ENCODE measurements at places on chromosomes 6 and 20.

- no peak for DNase-seq
These were observed 119.7 kb upstream of the SLC2A12 start for GRCh38 chr6:134172020-134172705.

- DNase-seq: no peak
These were observed 619 bp upstream of the PDE7B start for GRCh38 chr6:135850882-135851281.

GRCh38 chr20:57791966-57792365 is 82.2 kb upstream of the PMEPA1 start:
- DNase-seq: no peak

DNA sequence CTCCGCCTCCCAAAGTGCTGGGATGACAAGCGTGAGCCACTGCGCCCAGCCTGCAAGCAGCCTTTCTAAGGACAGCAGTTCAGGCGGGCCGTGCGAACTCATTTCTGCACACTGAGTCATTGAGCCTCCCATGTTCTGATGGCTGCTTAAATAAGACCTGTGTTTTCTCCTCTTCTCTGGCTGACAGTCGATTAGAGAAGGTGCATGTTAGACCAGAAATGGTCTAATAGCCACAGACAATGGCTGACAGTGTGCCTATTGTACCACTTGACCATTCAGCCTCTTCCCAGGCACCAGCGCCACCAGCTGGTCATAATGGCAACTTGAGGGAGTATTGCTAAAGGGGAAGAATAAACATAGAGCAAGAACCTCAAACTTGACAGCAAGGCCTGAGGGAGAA is 6.2 kb downstream of the CST11 start:
- DNase-seq: peak; percentile 47

- DNase-seq: no peak
These were observed 78.9 kb downstream of the CRYBG1 start for GRCh38 chr6:106439459-106439858.

GRCh38 chr6:136304410-136304809 is 14.8 kb upstream of the BCLAF1 start:
- DNase-seq: no peak

GRCh38 chr20:58075586-58076345 is 152.7 kb downstream of the ANKRD60 start:
- DNase-seq: no peak

- DNase-seq: no peak
These were observed 122.4 kb upstream of the VGLL2 start for GRCh38 chr6:117142995-117143394.

GRCh38 chr6:105814745-105815536 is 271.2 kb upstream of the PRDM1 start:
- no peak for DNase-seq

- DNase-seq: no peak
These were observed 83.9 kb downstream of the MAP3K7 start for GRCh38 chr6:90502866-90503407.

- DNase-seq: no peak
These were observed 21.0 kb downstream of the COL11A2 start for GRCh38 chr6:33171016-33171879.

DNA sequence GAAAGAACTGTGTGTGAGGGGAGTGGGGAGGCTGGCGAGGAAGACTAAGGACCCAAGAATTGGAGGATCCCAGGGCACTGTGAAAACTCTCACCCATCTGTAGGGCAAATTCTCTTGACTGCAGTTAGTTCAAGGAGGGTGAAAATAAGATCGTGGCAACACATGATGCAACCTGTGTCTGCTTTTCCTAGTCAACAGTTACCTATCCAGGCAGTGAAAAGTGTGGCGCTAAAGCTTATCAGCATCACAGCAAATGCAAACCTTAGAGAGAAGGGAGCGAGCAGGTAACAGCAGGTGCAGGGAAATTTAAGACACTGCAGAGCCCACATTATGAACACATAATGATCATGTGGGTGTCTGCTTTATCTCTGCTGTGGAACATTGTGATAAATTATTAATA is 97.7 kb upstream of the SGK1 start:
- no peak for DNase-seq

- no peak for DNase-seq
These were observed 30.3 kb upstream of the OGFRL1 start for GRCh38 chr6:71258078-71258866.

DNA sequence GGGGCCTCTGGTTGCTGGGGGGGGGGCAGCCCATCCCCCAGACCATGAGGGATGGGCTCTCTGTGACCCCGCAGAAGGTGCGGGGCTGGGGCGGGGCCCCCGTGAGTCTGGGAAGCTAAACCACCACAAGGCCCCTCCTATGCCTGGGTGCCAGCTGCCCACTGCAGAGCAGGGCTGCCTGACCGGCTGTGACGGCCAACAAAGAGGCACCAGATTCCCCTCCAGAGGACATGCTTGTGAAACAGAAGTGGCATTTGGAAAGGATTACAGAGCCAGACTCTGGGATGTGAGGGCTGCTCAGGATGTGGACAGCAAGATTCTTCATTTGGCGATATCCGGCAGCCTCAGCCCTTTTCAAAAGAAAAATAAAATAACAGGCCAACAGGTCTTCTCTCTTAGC is 16.5 kb upstream of the NTSR1 start:
- no peak for DNase-seq
